ENCODE measurements at places on chromosomes 1 and 21.

- no peak for DNase-seq
Observed at GRCh38 chr1:109466125-109466451, 258 bp upstream of the SYPL2 start.

GRCh38 chr1:204648576-204648975, 37.0 kb downstream of the LRRN2 start:
- no peak for DNase-seq

- DNase-seq = peak; percentile 62
Observed at GRCh38 chr1:6178751-6179563, 1.2 kb downstream of the CHD5 start.

DNA sequence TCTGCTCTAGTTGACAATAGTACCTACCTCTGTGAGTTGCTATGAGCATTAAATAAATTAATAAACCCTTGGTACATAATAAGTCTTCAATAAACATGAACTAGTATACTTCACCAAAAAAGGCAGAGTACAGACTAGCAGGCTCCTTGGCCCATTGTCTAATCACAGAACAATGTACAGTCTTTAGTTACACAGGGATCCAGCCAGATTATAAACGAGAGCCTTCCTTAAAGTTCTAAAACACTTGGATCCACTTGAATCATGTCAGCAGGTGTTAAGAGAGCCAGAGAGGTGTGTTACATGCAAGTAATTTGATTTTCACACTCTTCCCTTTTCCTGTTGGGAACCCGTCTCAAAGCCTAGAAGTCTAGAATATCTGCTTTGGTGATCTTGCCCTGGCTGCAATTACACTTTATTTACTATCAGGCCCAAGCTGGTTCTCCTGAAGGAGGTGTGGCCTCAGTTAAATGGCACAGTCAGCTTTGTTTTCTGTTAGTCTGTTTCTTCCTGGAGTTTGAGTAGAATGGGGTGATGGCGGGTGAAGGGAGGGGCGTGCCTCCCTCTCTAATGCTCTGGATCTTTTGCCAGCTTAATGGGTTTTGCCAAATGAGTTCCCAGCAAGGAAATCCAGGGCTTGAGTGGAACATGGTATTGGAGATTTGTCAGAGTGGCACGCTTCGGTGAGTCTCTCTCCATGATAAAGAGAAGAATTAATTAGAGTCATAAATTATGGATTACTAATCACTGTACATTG, 570.9 kb upstream of the CAMK1G start:
- no peak for DNase-seq

DNA sequence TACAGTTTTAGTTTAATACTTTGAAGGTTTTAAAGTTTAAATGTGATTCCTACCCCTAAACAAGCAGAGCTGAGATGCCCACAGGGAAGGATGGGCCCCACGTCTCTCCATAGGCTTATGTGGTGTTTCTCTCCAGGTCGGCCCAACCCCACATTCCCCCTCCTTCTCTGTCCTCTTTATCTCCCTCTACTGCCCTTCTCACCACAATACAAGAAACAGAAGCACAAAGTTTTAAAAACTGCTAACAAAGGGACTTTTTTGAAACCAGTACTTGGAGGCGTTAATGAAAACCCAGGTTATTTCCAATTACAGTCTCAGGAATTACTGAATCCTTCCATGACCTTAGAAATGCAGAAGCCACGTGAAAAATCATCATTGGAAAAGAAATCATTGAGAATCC, 324.0 kb downstream of the NTNG1 start:
- DNase-seq = peak; percentile 66

- no peak for DNase-seq
Observed at GRCh38 chr1:161954466-161954865, 69.2 kb downstream of the OLFML2B start.

DNA sequence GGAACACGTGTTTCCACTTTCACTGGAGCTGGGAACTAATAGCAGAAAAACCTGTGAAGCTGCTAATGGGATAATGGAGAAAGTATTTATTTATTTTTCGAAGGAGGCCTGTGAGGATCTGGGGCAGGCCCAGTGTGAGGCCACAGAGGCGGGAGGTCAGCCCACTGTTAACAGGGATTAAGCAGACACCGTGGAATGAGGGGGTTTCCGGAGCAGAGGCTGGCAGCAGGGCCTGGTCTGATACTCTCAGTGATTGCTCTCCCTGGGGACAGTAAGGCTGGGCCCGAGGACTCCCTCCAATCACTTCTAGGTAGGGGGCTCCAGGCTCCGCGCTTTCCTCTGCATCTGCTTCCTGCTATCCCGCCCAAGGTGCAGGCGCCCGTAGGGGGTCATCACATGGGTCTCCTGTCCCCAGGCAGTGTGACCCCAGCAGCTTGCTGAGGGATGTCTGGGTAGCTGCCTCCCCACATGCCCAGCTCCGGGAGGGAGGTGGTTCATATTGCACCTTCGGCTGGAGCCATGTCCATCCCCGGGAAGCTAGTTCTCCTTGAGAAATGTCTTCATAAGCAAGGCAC, 28.8 kb upstream of the CDCA8 start:
- no peak for DNase-seq

DNA sequence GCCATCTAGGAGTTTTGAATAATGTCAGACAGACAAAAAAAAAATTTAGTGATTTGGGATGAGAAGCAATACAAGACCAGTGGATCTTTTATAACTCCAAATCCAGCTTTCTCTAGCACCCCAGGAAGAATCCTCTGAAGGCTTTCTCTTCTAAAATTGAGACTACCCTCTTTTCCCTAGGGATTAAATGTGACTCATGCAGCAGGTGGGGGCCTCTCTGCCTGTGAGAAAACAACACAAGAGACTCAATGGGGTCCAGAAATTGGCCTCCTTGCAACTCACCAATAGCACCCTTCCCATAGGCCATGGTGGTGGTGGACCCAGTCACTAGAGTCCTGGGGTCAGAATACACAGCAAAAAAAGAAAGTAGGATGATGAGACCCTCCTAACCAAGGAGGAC, 120.3 kb upstream of the ATP1A1 start:
- no peak for DNase-seq

GRCh38 chr1:36482724-36483388, at the start of gene CSF3R:
TSS of gene CSF3R (minus strand) at chr1:36482913. CDS start at chr1:36479496, 3,417 bp downstream.
- no peak for DNase-seq

GRCh38 chr1:52602856-52603600, 857 bp downstream of the GPX7 start:
- DNase-seq = peak; percentile 21

- no peak for DNase-seq
Observed at GRCh38 chr1:100394285-100394684, 42.0 kb downstream of the CDC14A start.

DNA sequence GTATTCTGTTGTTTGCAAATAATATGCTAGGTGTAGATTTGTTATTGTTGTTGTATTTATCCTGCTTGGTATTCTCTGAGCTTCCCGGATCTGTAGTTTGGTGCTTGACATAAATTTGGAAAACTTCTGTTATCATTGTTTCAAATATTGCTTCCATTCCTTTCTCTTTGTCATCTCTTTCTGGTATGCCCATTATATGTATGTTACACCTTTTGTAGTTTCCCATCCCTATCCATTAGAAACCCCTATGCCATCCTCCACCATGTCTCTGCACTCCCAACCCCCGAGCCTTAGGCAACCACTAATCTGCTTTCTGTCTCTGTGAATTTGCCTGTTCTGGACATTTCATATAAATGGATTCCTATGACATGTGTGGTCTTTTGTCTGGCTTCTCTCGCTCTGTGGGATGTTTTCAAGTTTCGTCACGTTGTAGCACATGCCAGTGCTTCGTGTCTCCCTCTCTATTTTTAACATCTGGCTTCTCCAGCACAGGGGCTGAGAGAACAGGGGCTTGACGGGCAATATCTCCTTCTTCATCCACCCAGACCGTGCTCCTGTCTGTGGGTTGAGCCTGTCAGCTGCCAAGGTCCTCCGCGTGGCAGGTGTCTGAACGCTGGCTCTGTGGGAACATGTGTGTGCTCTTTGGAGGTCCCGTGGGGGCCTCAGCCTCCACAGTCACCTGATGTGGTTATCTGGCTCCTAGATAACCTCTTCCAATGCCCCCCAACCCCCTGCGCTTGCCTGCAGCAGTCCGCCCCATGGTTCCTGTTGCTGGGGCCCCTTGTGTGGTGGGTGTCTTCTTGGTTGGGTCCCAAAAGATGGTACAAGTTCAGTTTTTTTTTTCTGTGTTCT, 32.8 kb upstream of the MAN1C1 start:
- no peak for DNase-seq

DNA sequence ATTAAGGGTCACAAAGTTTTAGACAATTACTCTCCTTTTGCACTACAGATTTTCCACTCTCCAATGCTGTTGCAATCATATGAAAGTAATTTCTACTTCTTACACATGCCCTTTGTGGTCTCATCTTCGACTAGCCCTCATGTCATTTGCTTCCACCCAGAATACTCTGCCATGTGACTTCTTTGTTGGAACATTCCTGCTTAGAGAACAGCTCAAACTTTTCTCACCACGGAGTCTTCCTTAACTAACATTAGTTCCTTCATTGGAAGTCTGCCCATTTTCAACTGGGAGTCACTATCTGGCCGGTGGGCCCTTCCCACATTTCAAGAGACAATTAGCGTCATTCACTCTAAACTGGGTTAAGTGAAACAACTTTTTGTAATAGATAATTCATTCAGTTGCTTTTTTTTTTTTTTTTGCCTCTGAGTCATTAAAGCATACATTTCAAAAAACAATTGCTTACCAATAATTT, 142.6 kb upstream of the PALMD start:
- DNase-seq = no peak

GRCh38 chr21:42530167-42530518, 16.5 kb downstream of the SLC37A1 start:
- no peak for DNase-seq

GRCh38 chr1:199312626-199313025, 673.8 kb downstream of the PTPRC start:
- DNase-seq = no peak

GRCh38 chr1:162405800-162406199, 6.1 kb downstream of the SH2D1B start:
- no peak for DNase-seq

DNA sequence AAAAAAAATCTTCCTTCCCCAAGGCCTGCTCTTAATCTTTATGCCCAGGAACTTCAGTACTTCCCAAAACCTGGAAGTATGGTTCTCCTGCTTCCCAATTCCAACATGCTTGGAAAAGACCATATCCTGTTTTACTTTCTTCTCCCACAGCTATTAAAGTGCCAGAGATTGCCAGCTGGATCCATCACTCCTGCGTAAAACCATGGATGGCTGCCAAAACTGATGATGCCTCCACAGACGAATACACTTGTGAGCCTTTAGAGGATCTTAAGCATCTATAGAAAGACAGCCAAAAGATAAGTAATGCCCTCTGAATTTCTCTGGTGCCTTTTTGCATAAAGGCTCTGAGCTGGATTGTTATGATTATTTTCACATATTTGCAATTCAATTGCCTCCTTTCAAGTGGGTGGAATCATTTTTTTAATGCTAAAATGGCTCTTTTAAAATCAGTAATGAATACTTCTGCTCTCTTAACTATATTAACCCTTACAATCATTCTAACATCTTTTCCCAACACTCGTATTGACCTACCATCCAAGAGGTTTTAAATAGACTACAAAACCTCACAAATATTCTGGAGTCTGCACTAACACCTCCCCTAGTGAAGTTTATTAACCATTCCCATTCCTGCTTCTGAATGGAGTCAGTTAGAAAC, 1807.8 kb downstream of the BRINP3 start:
- no peak for DNase-seq

- DNase-seq = no peak
Observed at GRCh38 chr1:19204446-19205266, 5.4 kb downstream of the UBR4 start.

GRCh38 chr1:236281198-236281653, 532 bp downstream of the ERO1B start:
- peak; percentile 50 for DNase-seq

DNA sequence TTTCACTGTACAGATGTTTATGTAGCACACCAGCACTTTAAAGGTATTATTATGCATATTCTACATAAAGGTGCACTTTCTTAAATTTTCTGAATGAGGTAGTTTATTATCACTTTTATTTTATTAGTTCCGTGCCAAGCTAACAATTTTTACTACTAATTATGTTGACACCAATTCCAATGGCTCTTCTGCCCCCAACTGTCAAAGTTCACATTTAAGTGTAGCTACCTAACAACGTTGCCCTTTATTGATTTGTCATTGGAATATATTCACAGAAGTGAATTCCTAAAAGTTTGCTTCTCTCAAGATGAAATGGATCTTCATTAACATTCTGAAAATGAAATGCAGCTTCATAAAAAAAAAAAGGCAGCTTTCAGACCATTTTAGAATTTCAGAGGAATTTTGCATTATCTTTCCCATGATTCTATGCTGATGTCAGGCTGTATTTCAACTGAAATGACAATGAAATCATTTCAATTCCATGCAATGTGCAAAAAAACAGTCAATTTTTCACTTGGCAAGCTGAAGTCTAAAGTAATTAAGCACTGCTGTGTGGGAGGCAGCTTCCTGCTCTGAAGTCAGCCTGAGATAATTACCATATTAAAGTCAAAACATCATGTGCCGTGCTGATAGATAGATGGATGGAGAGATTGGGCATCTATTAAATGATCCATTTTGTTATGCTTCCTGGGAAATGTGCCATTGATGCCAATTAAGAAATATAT, 229.2 kb downstream of the TTLL7 start:
- DNase-seq = no peak

- DNase-seq = no peak
Observed at GRCh38 chr21:39016740-39017315, 166.4 kb downstream of the PSMG1 start.

GRCh38 chr1:164155347-164155746, 403.6 kb upstream of the PBX1 start:
- DNase-seq = no peak

GRCh38 chr1:19643602-19644394, at the start of gene NBL1:
TSS of gene NBL1 (plus strand) at chr1:19644311. CDS start at chr1:19655031, 10,720 bp downstream.
- peak; percentile 65 for DNase-seq

- DNase-seq = peak; percentile 58
Observed at GRCh38 chr1:169601096-169601881, 15.0 kb upstream of the F5 start.

GRCh38 chr1:109259674-109260557, 10.6 kb downstream of the CELSR2 start:
- DNase-seq = no peak

- DNase-seq = no peak
Observed at GRCh38 chr21:45370575-45370974, 34.4 kb upstream of the COL18A1 start.

DNA sequence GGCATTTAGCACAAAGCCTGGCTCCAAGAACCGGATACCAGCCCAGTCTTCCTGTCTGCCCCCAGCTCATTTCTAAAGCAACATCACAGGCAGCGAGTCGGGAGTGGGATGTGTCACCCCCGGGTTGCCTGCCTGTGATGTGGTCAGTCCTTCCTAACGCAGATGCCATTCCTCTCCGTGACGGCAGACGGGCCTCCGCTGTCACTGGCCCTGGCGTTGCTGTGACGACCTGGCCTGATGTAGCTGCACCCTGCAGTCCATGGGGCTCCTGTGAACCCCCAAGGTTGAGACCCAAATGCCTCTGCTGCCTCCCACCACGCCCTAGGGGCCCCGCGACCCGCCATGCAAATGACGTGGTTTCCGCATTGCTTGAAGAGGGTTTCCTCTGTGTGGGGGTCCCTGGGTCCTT, 12.3 kb downstream of the TNFRSF1B start:
- no peak for DNase-seq
